ENCODE measurements at places on chromosomes 12 and 14. TPM values are rescaled to one million over a fixed set of nuclear protein-coding genes. Genes with fewer than 3 reads are reported as not detected.

ADAM21 gene
- not detected for total RNA-seq

ADGRD1 gene
- 0.72 TPM for total RNA-seq

RHNO1 gene
- total RNA-seq: 28.6 TPM

MYH7 gene
- total RNA-seq: not detected

DNA sequence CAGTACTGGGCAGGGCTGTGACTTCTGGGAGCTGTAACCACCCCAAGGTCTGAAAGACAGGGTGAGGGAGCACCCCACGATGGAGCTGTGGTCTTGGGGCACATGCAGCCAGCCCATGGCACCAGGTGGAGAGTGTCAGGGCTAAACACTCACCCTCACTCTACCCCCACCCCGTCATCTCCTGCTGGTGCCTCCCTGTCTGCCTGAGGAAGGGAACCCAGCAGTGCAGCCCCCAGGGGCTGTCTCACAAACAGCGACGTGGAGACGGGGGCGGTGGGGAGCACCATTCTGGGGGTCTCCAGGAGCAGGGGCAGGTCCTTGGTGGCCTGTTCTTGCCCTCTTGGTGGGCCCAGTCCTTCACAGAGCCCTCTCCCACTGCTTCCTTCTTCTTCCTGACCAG lies 63.5 kb downstream of the ERH start:
- peak; percentile 43 for DNase-seq

- DNase-seq: no peak
These were observed 150.9 kb downstream of the EGLN3 start for GRCh38 chr14:33799705-33800570.

- DNase-seq: peak; percentile 58
These were observed 74.6 kb upstream of the MYF6 start for GRCh38 chr12:80632835-80633234.

GRCh38 chr14:75234173-75235115 lies 44.2 kb upstream of the FOS start:
- peak; percentile 75 for DNase-seq

DNA sequence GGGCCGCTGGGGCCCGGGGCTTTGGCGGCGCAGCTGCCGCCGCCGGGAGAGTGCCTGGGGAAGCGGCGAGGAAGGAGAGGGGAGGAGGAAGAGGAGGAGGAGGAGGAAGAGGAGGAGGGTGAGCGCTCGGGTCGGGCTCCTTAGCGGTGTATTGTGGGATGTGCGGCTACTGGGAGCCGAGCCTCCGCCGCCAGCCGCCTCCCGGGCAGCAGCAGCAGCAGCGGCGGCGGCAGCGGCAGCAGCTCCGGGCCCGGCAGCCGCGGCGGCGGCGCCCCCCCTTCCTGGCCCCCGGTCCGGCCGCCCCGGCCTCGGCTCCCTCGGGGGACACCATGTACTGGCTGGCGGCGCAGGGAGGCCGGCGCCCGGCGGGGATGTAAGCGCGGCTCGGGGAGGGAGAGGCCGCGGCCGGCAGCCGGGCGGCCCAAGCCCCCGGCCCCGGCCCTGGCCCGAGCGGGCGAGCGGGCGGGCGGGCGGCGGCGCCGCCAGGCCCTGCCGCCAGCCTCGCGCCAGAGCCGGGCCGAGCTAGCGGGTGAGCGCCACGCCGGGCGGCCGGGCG lies at the start of gene SETD1B:
SETD1B (plus strand) TSS at position 149 of the 556 bp plus-strand sequence. CDS start 729 bp downstream, outside the sequence.
- DNase-seq: peak; percentile 91

DNA sequence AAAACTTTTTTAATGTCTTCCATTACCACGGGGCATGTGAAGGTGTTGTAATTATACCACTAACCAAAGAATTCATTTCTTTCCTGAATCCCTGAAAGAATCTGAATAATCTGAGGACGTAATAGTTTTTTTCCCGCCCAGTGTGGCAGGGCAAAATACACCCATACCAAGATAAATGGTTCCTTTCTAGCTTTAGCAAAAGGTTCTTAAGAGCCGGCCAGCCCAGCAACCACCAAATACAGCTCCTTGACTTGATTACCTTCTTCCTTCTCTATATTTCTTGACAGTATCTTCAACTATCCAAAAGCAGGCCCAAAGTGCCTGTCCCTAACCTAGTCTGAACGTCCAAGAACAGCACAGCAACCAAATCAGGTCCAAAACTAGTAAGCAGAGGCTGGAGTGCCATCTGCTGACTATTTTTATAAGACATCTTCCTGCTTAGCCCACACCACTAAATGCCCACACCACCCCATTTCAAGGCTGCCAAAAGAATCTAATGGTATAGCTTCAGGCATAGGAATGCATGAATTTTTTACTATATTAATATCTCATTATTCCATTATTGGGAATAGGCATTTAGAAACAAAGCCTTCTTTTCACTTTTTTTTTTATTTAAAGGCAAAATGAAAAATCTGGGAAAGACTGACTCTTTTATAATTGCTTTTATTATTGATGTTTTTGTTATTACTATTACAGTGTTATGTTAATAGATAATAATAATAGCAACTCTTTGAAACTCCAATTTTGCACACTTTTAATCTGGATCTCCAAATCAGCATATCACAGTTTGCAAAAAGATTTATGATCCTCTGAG lies 524.4 kb downstream of the MED13L start:
- no peak for DNase-seq

GRCh38 chr14:50882932-50883826 lies 11.3 kb downstream of the ABHD12B start:
- DNase-seq: no peak

- DNase-seq: no peak
These were observed 37.9 kb upstream of the TBX5 start for GRCh38 chr12:114443607-114444421.

DNA sequence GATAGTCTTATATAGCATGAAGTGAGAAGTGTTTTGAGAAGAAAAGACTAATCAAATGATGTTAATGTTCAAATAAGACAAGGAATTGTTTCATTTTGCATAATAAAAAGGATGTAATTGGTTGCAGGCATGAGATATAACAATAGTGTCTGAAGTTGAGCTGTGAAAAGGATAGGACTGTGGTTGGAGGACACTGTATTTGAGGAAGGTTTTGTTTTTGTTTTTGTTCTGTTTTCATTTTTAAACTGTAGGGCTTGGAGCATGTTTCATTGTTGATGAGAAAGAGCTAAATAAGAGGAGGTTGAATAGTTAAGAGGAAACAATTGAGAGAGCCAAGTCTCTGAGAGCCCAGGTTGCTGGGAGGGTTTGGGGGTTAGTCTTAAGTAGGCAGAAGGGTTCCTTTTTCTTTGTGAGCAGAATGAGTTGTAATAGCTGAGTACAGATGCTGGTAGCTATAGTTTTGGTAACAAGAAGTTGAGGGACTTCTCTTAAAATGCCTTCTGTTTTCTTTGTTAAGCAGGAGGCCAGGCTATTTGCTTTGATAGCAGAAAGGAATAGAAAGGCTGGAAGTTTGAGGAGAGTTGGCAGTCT lies 58.4 kb downstream of the CCDC91 start:
- DNase-seq: no peak

GRCh38 chr14:50373959-50374358 lies 22.7 kb downstream of the CDKL1 start:
- DNase-seq: no peak

Data from osteoblast (primary cell).